ENCODE measurements at places on chromosomes 3 and 15.

DNA sequence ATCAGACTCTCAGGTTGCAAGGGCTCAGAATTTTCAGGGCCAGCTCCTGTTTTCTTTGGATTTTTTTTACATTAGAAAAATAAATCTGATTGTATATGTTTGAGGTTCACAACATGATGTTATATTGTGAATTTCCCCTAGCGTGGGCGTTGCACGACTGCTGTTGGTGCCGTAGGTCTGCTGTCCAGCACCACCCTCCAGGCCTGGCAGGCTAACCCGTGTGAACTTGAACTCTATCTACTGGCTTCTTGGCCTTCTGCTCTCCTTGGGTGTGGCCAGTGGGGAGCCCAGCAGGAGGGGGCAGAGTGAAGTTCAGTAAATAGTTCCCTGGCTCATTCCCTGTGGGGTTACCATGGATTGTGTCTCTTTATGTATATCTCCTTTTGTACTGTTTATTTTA is 80.5 kb upstream of the RORA start:
- no peak for DNase-seq

DNA sequence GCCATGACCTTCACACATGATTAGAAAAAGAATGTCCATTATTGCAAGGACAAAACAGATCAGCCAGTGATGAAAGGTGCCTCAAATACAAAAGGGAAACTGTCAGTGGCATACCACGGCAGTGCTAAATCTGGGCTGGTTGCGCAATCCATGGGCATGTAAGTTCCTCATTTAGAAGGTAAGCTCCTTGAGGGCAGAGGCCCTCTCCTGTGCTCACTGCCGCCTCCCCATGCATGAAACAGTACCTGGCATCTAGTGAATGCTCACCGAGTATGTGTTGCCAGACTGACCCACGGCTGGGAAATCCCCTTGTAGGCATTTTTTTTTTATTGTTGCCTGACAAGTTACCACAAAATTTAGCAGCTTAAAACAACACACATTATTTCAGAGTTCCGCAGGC is 312.1 kb upstream of the CHRM5 start:
- DNase-seq = no peak

GRCh38 chr3:111751961-111752360 is 107.1 kb upstream of the PHLDB2 start:
- no peak for DNase-seq

DNA sequence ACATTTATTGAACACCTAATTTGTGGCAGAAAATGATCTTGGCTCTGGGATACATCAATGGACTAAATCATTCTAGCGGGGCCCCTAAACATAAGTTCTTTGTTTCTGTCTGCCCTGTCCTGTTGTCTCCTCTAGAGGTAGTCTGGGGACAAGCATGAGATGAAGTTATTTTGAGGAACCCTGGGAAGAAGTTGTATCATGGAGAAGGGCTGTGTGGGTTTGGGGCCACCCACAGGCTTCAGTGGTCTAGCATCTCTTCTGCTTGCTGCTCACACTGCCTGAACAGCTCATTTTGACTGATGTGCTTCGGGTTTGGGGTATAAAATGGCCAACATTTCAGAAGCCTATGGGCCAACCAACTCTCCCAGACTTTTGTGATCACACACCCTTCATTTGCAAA is 50.3 kb upstream of the OSBPL11 start:
- no peak for DNase-seq

GRCh38 chr3:141561426-141562034 is 74.7 kb downstream of the RASA2 start:
- no peak for DNase-seq

- no peak for DNase-seq
These were observed 69.5 kb upstream of the VGLL4 start for GRCh38 chr3:11713171-11713570.

DNA sequence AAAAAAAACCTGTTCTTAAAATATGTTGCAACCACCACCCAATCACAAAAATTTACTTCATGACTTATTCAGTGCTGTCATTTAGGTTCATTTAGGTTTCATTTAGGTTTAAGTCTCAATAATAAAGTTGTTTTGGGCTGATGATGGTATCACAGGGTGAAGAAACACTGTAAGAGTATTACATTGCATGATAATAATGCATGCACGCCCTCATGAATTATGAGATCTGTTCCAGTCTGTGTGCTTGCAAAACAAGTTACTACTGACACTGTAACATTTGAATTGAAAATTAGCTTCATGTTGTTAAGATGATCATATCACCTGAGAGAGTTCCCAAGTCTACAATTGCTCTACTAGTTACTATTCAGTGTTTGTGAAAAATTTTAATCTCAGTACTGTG is at the start of gene AADACL2:
Gene AADACL2, plus strand, starts transcription at position 315 of the 400 bp plus-strand sequence. CDS start 109 bp downstream, outside the sequence.
- no peak for DNase-seq

GRCh38 chr3:126540342-126540849 is 16.4 kb downstream of the CHST13 start:
- no peak for DNase-seq

DNA sequence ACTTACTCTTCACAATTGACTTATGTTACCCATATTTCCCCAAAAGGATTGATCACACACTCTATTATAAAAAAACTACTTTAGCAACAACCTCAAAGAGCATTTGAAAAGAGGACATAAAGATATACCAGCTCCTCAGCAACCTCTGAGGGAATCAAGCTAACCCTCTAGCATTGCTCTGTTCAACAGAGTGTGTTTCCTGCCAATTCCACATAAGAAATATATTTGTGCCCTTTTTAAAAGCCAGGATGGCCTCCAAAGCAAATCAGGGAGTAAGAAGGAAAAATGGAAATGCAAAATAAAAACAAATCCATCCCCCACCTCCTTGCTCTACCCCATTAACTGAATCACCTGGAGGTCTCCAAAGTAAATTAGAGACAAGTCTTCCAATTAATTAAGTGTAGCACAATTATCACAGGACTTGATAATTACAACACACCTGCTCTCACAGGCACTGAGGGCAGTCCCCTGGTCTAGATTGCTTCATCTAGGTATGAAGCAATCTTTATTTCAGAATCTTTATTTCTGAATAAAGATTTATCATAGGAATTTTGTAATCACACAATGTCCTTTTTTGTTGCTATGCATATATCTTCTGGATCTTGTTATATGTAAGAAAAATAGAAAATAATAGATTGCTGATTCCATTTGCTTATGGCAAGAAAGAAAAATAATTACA is 34.8 kb downstream of the GPR176 start:
- no peak for DNase-seq

DNA sequence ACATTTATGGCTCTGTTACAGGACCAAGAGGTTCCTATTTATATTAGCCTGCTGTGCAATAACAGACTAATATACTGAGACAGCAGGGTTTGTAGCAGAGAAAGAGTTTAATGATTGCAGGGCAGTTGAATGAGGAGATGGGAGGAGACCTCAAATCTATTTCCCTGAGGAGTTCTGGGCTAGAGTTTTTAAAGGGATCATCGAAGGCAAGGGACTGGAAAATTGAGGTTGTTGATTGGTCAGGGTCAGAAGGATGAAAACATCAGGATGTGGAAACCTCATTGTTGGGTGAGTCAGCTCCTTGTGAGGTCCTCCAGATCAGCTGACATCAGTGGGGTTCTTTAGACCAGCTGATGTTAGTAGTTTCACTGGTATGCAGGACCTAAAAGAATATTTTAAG is 60.6 kb upstream of the GOLGA8B start:
- no peak for DNase-seq

DNA sequence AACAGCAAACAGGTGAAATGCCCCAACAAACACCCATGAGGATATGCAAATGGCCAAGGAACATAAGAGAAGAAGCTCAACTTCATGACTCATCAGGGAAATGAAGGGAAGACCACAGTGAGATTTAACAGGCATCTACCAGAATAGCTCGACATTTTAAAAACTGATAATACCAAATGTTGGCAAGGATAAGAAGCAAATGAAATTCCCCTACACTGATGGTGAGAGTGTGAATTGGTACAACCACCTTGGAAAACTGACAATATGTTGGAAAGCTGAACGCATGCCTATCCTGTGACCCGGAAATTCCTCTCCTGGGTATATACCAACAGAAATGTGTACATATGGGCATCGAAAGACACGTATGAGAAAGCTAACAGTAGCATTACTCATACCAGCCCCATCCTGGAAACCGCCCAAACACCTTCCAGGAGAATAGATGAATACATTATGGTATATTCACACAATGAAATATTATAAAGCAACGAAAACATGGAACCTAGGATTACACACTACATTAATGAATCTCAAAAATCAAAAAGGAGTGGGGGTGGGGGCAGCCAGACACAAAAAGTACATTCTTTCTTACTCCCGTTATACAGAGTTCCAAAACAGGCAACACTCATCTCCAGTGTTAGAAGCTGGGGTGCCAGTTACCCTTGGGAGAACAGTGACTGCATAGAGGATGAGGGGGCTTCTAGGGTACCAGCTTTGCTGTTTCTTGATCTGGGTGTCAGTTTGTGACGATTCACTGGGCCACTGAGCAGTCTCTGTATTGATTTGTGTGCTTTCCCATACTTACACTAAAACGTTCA is 16.9 kb downstream of the RFTN1 start:
- no peak for DNase-seq

GRCh38 chr3:38343797-38344594 is 2.6 kb upstream of the XYLB start:
- DNase-seq = no peak

GRCh38 chr3:15926871-15927270 is 129.1 kb upstream of the ANKRD28 start:
- DNase-seq = no peak

- no peak for DNase-seq
These were observed 4.2 kb upstream of the TCAIM start for GRCh38 chr3:44334326-44334725.

DNA sequence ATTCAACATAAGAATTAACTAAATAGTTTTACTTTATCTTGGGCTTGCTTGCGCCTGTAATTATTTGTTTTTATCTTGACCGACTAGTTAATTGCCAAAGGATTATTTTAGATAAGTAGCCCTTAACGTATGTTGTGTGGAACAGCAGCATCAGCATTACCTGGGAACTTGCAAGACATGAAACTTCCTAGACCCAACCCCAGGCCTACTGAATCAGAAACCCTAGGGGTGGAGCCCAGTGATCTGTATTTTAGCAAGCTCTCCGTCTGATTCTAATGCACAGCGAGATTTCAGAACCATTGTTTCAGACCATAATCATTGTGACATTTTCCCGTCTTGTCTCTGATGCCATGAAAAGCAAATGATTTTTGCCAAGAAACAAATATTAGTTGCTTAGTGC is 31.1 kb downstream of the FILIP1L start:
- DNase-seq = no peak

DNA sequence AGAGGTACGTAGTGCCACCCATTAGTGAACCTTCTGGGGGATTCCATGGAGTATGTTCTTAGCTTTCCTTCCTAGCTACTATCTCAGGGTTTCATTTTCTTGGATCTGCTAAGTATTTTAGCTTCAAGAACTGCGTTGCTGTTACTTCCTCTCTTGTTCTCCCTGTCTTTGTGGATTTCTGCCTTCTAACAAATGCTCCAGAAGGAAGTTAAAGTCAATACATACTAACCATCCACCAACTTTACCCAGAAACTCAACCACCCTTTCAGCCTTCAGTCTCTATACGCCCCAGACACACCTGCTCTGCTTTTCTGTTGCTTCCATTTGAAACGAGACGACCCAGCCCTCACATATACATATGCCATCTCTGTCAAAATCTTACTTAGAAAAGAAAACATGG is 2.4 kb upstream of the KLF13 start:
- DNase-seq = no peak

GRCh38 chr3:31922962-31923361 is 58.1 kb downstream of the OSBPL10 start:
- DNase-seq = peak; percentile 81

DNA sequence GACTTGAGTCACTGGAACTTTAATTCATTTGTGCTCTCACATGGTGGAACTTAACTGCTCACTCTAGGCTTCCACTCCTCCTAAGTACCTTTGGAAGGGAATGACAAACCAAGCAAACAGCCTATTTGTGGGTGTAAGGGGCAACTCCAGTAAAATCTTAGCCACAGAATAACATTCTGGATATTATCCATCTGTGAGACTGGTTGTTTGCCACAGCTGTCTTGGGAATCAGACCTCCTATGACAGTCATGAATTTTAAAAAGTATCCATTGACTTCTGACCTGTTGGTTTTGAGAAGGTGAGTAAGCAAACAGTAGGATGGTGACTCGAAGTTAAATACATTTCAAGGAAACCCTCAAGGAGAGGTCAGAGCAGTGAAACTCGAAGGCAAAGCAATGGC is 147.3 kb upstream of the CDIN1 start:
- no peak for DNase-seq

GRCh38 chr3:171943262-171944117 is 95.9 kb upstream of the FNDC3B start:
- peak; percentile 11 for DNase-seq

DNA sequence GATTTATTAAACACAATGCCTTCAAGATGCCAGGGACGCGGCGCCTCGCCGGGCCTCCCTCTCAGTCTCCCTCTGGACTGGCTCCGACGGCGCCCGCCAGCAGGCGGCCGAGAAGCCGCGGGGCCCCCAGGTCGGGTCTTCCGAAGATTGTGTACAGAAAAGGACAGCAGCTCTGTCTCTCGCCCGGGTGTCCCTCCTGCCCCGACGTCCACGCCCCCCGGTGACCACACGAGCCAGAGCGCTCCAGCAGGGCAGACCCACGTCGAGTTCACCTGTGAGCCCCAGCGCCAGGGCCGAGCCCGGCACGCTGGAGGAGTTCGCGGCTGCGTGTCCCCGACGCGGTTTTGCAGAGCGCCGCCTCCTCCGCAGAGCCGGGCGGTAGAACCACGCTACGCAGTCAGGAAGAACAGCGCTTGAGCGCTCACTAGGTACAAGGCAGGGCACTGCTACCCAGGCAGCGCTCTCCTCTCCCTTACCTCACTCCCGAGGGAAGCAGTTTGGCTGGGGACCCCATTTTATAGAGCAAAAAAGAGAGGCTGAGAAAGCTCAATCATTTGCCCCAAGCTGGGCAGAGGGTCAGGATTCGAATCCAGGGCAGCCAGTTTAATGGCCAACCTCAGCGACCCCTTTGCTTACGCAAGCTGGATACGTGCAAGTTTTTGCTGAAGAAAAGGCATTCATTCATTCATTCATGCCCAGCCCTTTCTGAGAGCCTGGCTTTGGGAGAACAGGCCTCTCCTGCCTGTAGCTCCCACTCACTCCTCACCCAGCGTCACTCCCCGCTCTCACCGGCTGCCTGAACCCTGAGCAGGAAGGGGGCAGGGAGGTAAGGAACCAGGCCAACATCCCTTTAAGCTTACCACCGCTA is 3.0 kb upstream of the TLE3 start:
- DNase-seq = peak; percentile 68

GRCh38 chr15:87238451-87239068 is 1018.0 kb downstream of the NTRK3 start:
- DNase-seq = no peak

- no peak for DNase-seq
These were observed 12.1 kb downstream of the CORO2B start for GRCh38 chr15:68590721-68591389.

DNA sequence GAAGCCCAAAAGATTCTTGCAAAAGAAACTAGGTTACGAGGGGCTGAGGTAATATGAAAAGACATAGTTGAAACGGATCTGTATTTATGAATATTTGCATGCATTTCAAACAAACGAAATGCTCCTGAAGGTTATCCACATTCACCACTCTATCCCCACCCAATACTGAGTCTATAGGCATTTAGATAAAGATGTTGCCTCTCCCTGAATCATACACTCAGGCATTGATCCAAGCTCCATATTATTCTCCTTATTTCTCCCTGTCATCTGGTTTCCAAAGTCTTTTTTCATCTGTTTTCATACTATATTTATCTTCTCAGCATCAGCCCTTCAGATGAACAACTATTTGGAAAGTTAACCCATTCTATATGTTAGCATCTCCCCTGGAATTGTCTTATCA is 492.5 kb upstream of the TGFBR2 start:
- no peak for DNase-seq
